Thymus (tissue), 14 donors: ENCODE measurements at places on chromosomes 3 and 15. TPM values are rescaled to one million over a fixed set of nuclear protein-coding genes. Genes with fewer than 3 reads are reported as not detected.

NUSAP1 gene
- 152 TPM for total RNA-seq

CPN2 gene
- 0.05 TPM for total RNA-seq

GOLGA8R gene
- 0.80 TPM for total RNA-seq

CACNA2D2 gene
- total RNA-seq: 0.57 TPM

GOLGA6D gene
- 0.05 TPM for total RNA-seq
